ENCODE measurements at places on chromosomes 1 and 21.

- DNase-seq, result no peak
Observed at GRCh38 chr1:57007472-57007871, 41.7 kb upstream of the C8B start.

DNA sequence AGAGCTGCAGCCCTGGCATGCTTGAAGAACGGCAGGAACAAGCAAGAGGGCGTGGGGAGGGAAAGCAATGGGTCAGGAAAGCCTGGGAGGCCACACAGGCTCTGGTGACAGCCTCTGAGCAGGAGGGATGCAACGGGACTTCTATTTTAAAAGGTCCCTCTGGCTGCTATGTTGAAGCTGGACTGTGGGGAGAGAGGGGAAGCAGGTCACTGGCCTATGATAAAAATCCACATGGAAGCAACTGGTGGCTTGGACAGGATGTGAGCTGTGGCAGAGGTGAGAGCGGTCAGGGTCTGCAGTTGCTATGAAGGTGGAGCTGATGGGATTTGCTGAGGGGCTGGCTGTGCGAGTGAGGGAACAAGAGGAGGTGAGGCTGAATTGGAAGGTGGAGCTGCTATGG lies 11.2 kb downstream of the PADI1 start:
- DNase-seq, result no peak

- no peak for DNase-seq
Observed at GRCh38 chr1:15426492-15427279, 11.6 kb upstream of the CTRC start.

- no peak for DNase-seq
Observed at GRCh38 chr1:94303005-94303404, 65.6 kb upstream of the ARHGAP29 start.

DNA sequence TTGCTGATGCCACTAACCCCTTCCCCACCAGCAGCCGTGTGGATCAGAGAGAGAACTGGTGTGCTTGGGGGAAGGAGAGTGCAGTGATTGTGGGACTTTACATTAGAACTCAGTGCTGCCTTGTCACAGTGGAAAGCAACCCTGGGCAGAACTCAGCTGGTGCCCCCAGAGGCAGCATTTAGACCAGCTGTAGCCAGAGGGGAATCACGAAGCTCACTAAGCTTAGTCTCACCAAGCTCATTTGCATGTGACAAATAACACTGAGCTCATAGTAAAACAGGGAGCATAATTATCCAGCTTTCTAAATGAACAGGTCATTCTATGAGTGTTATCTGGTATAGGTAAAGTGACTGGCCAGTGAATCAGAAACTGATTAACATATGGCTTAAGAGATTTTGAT lies 9.8 kb upstream of the SMAP2 start:
- DNase-seq, result no peak

DNA sequence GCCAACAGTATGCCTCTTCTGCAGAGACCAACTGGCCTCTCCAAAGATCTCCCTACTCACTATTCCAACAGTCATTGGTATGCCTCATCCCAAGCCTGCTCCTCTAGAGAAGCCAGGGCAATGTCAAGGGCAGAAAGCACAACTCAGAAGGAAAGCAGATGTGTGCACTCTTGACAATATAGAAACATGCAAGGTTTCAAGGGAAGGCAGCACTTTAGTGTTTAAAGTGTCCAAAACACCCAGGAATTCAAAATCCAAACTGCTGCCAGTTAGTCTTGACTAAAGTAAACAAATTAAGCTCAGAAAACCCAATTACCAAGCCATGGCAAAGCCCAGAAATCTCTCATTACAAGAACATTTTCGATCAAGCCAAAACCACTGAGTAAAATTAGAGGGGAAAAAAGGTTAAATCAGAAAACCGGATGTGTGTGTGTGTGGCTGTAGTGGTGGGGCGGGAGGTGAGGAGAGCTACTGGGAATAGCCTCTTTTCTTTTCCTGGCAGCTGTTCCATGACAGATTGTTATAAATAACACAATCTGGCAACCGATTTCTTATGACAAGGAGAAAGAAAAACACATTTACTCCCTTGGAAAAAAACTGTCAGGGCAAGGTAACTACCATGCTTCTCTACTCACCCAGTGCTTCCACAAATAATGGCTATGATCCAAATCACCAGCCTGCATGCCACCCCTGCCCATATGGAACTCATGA lies 39.2 kb downstream of the EIF2B3 start:
- DNase-seq, result no peak

GRCh38 chr1:7595336-7595735 lies 175.8 kb upstream of the VAMP3 start:
- DNase-seq, result no peak

DNA sequence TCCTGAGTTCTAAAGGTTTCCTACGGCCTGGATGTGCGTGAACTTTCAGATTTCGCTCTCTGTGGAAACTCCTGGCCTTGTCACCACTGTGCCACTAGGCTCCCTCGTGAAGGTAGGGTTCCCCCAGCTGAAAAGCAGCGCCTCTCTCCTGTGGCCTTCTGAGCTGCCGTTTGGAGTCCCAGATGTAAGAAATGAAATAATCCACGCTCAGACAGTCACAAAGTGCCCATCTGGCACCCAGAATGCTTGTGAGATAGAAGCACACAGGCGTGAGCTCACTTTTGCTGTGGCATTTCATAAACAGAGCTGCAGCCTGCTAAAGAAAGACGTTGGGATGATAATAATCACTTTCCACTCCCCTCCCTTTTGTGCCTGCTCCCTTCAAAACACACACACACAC lies 65.8 kb downstream of the LMO4 start:
- no peak for DNase-seq

- DNase-seq, result no peak
Observed at GRCh38 chr21:44687671-44688070, 5.7 kb upstream of the KRTAP12-1 start.

DNA sequence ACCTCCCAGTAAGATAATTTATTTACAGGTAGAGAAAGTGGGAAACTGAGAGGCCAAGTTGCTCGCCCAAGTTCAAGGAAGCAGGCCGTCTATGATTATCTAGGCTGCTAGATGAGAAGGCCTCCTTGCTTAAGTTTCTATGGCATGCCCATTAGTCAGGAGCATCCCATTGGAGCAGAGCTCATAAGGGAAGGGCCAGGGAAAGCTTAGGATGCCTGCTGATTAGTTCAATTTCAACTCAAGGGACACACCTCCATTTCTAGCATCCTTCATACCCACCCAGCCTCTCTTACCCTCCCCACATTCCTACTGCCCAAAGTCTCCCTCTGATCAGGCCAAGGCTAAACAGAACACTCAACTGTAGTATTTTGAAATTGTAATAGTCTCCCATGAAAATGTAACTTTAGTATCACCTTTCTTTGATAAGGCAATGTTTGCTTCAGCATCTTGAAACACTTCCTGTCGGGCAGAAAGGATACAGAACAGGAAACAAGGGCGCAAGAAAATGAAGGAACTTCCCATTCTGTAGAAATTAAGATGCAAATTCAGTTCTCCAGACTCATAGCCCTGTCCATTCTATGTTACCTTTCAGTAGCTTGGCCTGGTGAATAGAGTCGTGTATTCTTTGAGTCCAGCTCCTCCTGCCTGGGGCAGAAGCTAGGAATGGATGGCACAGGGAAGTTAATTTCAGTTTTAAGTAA lies 46.3 kb upstream of the TARBP1 start:
- no peak for DNase-seq
